ENCODE measurements at places on chromosomes 1 and 21. TPM values are rescaled to one million over a fixed set of nuclear protein-coding genes. Genes with fewer than 3 reads are reported as not detected.

DNA sequence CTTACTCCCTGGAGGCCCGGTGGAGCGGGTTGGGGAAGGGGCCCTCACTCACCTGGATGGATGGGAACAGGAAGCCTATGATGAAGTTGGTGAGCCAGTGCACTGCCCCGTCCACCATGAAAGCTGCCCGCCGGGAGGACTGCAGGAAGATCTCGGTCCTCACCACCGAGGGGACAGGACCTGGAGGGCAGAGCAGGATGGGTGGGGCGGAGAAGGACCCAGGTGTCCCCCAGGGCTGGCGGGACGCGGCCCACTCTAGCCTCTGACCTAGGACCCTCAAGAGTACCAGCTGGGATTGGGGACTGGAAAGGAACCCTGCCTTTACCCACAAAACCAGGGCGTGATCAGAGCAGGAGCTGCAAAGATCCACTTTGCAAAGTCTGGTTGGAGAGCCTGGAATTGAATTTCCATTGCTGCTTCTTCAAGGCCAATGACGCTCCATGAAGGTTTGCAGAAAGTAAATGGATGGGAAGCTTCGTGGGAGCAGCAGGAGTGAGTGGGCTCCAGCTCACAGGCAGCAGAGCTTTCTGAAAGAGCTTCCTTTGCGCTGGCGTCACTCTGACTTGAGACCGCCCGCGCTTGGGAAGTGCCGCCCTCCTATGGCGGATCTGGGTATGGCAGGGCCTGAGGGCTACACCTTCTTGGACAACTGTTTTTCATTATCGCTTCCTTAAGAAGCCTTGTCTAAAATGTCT lies 21.4 kb downstream of the SLC2A7 start:
- H3K27me3 ChIP-seq: no peaks in the 10 kb centered on the region
- H3K4me1 ChIP-seq: peaks cover 12% of the 10 kb centered on the region
- H3K36me3 ChIP-seq: no peaks in the 10 kb centered on the region
- H3K4me3 ChIP-seq: no peak overlapping the region
- no peak overlapping the region for H3K27ac ChIP-seq

TRIM62 gene
- total RNA-seq: 6.5 TPM

- peak; percentile 19 for DNase-seq
- H3K27me3 ChIP-seq: no peaks in the 10 kb centered on the region
- H3K4me1 ChIP-seq: 0 out of 2 replicates have a peak, but pooled peaks cover 3% of the 10 kb centered on the region
- H3K4me3 ChIP-seq: no peak overlapping the region
Observed at GRCh38 chr1:81179242-81179641, 621.5 kb upstream of the ADGRL2 start.

GRCh38 chr1:40519517-40519916 lies 10.9 kb downstream of the EXO5 start:
- no peak for DNase-seq
- no peaks in the 10 kb centered on the region for H3K27me3 ChIP-seq
- no peaks in the 10 kb centered on the region for H3K36me3 ChIP-seq
- H3K27ac ChIP-seq: no peak overlapping the region

AK4 gene
- total RNA-seq: 51.5 TPM

NMNAT2 gene
- not detected for total RNA-seq

DNA sequence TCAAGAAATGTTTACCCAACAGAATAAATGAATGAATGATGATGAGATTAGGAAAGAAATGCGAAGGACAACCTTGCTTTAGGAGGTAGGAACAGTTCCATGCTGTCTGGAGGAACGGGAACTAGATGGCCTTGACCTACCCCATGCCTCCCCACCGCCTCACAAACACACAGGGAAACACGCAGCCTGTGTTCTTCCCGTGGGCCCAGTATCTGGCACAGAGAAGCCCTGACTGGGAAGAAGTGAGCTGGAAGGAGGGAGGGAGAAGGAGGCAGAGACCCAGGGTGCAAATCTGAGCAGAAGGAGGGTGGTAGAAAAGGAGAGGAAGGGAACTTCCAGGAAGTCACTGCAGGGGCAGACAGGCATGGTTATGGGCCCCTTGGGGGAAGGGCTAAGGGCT lies 3.5 kb upstream of the ADORA1 start:
- no peak overlapping the region for H3K4me3 ChIP-seq
- peaks cover 46% of the 10 kb centered on the region for H3K4me1 ChIP-seq
- H3K36me3 ChIP-seq: no peaks in the 10 kb centered on the region
- H3K27ac ChIP-seq: no peak overlapping the region
- H3K27me3 ChIP-seq: peaks cover 7% of the 10 kb centered on the region

GRCh38 chr1:91553177-91553591 lies 52.5 kb downstream of the CDC7 start:
- DNase-seq: no peak
- H3K4me3 ChIP-seq: no peak overlapping the region
- no peaks in the 10 kb centered on the region for H3K4me1 ChIP-seq

DNA sequence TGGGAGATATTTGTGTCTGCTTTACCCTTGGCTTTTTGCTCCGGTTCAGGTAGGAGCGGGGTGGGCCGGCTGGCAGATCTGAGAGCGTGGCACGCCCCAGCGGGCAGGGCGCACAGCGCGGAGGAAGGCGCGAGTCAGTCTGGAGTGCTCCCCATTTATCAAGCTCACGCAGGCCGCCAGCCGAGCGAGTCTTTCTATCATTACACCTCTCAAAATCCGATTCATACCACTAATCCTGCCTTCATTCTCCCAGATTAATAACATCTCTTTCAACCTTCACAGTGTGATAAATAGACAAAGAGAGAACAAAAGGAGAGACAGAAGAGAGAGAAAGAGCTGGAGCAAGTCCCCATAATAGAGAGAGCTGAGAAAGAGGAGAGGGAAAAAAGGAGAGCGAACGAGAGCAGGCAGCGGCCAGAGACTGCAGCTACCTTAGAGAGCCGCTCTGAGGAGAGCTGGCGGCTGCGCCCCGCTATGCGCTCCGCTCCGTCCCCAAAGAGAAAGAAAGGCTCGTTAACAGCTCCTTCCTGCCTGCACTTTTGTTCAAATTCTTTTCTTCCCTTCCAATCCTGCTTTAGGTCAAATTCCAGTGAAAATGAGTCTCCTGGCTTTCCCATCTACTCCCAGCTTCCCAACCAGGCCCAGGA lies 48.0 kb downstream of the DMAP1 start:
- DNase-seq: no peak
- no peaks in the 10 kb centered on the region for H3K27me3 ChIP-seq
- no peaks in the 10 kb centered on the region for H3K36me3 ChIP-seq
- H3K4me1 ChIP-seq: no peaks in the 10 kb centered on the region
- no peak overlapping the region for H3K27ac ChIP-seq

GRCh38 chr1:50329332-50329932 lies 93.8 kb downstream of the DMRTA2 start:
- no peak overlapping the region for H3K27ac ChIP-seq
- H3K36me3 ChIP-seq: no peaks in the 10 kb centered on the region
- no peak for DNase-seq
- H3K4me1 ChIP-seq: peaks cover 3% of the 10 kb centered on the region

DNA sequence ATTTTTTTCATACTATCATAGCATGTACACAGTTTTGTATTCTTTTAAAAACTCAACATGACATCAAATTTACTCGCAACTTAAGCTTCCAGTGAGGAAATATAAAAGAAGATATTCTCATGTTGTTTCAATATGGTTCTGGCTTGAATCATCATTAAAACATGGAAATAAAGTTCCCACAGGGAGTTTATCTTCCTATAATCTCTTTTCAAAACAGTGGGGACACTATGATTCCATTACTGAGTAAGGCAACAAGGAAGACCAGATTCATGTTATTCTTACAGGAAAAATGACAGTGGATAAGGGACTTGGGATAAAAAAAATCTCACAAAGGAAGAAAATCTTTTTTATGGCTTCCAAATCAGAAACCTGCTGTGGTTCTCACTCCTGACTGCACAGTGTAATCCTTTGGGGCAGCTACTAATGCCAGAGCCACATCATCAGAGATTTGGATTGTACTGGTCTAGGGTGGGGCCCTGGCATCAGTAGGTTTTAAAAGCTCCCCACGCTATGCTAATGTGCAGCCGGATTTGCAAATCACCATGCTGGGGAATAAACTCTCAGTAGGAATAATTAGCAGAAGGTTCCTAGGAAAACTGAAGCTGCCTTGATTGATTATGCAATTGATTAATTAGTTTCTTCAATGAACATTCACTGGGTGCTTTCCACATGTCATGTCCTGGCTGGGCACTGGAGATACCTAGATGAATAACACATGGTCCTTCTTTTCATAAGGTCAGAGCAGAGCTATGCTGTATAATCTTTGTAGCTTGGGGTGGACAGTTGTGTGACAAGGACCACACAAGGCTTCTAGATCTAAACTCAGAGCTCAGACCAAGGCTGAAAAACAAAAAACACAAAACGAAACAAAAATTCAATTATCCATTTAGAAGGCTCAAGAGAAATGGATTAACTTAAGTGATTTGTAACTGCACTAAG lies 71.1 kb upstream of the C8B start:
- H3K27ac ChIP-seq: no peak overlapping the region
- H3K4me1 ChIP-seq: no peaks in the 10 kb centered on the region
- no peak overlapping the region for H3K4me3 ChIP-seq
- H3K27me3 ChIP-seq: 0 out of 2 replicates have a peak, but pooled peaks cover 5% of the 10 kb centered on the region
- DNase-seq: no peak

GRCh38 chr1:8643542-8644536 lies 173.6 kb downstream of the RERE start:
- H3K4me3 ChIP-seq: no peak overlapping the region
- H3K36me3 ChIP-seq: no peaks in the 10 kb centered on the region
- H3K4me1 ChIP-seq: peaks cover 8% of the 10 kb centered on the region
- DNase-seq: no peak
- H3K27ac ChIP-seq: no peak overlapping the region
- no peaks in the 10 kb centered on the region for H3K27me3 ChIP-seq

DNA sequence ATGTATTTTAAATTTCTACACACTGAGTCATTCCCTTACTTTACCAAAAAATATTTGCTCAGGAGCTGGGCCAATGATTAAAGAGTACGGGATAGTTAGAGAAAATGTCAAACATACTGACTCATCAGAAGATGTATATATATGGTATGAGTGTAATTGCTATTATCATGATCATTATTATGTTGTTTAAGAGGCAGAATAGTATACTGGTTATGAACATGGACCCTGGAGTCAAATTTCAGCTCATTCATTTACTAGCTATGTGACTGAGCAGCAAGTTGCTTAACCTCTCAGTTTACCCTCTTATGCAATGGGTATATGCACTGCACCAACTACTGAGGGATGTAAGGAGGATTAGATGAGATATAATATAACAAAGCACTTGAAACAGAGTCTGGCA lies 41.2 kb upstream of the USH2A start:
- no peak for DNase-seq
- H3K4me1 ChIP-seq: no peaks in the 10 kb centered on the region
- H3K27me3 ChIP-seq: no peaks in the 10 kb centered on the region
- no peaks in the 10 kb centered on the region for H3K36me3 ChIP-seq
- no peak overlapping the region for H3K4me3 ChIP-seq
- no peak overlapping the region for H3K27ac ChIP-seq

DNA sequence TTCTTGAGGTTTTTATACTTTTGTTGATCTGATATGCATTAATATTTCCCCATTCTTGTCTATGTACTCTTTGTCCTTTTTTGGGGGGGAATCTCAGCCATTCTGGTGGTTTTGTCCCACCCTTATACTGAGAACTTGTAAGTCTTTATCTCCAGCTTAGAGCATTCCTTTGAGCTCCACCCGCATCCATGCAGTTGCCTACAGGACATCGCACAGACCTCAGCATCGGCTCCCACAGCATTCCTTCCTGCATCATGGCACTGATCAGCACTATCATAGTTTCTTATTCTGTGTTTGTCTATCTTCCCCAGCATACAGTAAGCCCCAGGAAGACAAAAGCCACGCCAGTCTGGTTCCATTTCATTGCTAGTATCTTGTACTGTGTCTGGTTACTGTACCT lies 33.0 kb downstream of the HHAT start:
- no peak for DNase-seq
- no peak overlapping the region for H3K4me3 ChIP-seq
- no peaks in the 10 kb centered on the region for H3K36me3 ChIP-seq
- no peak overlapping the region for H3K27ac ChIP-seq
- H3K4me1 ChIP-seq: no peaks in the 10 kb centered on the region

- no peaks in the 10 kb centered on the region for H3K27me3 ChIP-seq
- no peak within 1 kb of the TSS for H3K4me3 ChIP-seq
- no peak for DNase-seq
- H3K36me3 ChIP-seq: no peaks in the 10 kb centered on the region
Observed at GRCh38 chr1:173669491-173669941, at the start of gene ANKRD45. TSS of gene ANKRD45 (minus strand) at chr1:173669851. CDS start at chr1:173659418, 10,433 bp downstream.

DNA sequence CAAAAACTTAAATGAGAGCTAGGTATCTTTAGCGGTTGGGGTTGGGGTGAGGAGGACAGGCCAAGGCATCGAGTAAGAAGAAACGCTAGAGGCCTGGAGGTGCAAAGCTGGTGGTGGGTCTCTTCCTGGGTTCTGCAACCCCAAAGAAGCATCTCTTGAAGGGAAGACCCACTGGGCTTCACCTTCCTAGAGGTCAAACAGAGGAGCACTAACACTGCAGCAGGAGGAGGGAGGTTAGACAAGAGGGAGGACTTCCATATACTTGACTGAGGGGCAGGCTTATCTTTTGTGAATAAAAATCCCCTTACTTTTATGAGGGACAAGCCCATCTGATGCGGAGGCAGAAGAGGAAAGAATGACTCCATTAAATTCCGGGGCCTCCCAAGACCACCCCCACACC lies 2.5 kb downstream of the MEX3A start:
- H3K4me1 ChIP-seq: no peaks in the 10 kb centered on the region
- no peak overlapping the region for H3K4me3 ChIP-seq
- H3K27ac ChIP-seq: no peak overlapping the region
- no peak for DNase-seq
- H3K36me3 ChIP-seq: no peaks in the 10 kb centered on the region
- no peaks in the 10 kb centered on the region for H3K27me3 ChIP-seq

CHRM3 gene
- total RNA-seq: 0.15 TPM

DNA sequence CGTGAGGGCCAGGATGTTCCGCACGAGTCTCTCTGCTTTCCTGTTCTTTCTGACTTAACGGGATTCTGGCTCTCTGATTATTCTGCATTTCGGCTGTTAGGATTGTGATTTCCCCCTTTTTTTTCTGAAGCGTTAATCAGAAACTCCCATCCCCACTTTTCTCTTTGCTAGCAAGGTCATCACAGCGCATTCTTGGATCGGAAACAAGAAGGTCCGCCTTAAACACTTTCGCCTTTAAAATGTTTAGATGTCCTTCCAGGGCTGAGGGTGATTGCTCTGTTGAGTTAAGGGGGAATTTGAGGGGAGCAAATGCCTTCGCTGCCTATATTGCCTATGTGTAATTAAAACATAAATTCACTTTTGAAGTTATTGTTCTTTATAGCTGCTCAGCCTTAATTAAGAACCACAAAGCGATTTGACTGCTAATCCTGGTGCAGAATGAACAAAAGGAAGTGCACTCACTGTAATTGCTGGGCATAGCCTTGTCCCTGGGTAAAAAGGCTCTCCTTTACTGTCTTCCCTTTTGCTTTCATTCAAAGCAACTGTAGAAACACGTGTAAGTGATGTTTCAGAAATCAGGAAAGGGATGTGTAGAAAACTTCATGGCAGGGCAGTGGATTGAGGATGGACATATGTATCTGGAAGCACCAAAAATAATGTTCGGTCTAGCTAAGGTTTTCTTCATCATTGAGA lies 1.2 kb downstream of the LAMC1 start:
- H3K36me3 ChIP-seq: no peaks in the 10 kb centered on the region
- peaks cover 67% of the 10 kb centered on the region for H3K4me1 ChIP-seq
- H3K27ac ChIP-seq: peak overlapping the region; percentile 99
- H3K27me3 ChIP-seq: no peaks in the 10 kb centered on the region

- no peak overlapping the region for H3K27ac ChIP-seq
- no peaks in the 10 kb centered on the region for H3K36me3 ChIP-seq
- H3K4me3 ChIP-seq: no peak overlapping the region
- DNase-seq: no peak
- H3K4me1 ChIP-seq: no peaks in the 10 kb centered on the region
Observed at GRCh38 chr1:173554089-173554488, 48.8 kb downstream of the SLC9C2 start.

GRCh38 chr1:244599937-244600350 lies 53.0 kb upstream of the DESI2 start:
- peak overlapping the region; percentile 42 for H3K27ac ChIP-seq
- H3K36me3 ChIP-seq: no peaks in the 10 kb centered on the region
- H3K4me3 ChIP-seq: peak overlapping the region; percentile 42
- DNase-seq: peak; percentile 74
- no peaks in the 10 kb centered on the region for H3K27me3 ChIP-seq

MATN1 gene
- 0.12 TPM for total RNA-seq
